ENCODE measurements at places on chromosomes 4 and X.

DNA sequence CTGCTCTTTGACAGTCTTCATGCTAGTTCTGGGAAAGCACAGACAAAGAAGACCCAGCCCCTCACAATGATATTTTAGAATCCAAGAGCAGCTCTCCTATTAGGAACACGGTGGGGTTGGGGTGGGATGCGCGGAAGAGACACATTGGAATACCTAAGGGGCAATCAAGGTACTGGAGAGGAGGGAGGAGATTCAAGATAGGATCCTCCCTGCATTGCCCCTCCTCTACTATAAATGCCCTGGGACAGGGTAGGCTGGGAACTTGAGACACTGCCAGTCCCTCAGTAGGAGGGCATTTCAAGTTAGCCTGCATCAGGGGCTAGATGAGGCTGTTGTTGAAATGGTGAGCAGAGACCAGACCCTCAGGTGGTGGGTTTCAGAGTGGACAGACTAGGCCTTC lies 5.1 kb downstream of the MAGEB17 start:
- DNase-seq: no peak

DNA sequence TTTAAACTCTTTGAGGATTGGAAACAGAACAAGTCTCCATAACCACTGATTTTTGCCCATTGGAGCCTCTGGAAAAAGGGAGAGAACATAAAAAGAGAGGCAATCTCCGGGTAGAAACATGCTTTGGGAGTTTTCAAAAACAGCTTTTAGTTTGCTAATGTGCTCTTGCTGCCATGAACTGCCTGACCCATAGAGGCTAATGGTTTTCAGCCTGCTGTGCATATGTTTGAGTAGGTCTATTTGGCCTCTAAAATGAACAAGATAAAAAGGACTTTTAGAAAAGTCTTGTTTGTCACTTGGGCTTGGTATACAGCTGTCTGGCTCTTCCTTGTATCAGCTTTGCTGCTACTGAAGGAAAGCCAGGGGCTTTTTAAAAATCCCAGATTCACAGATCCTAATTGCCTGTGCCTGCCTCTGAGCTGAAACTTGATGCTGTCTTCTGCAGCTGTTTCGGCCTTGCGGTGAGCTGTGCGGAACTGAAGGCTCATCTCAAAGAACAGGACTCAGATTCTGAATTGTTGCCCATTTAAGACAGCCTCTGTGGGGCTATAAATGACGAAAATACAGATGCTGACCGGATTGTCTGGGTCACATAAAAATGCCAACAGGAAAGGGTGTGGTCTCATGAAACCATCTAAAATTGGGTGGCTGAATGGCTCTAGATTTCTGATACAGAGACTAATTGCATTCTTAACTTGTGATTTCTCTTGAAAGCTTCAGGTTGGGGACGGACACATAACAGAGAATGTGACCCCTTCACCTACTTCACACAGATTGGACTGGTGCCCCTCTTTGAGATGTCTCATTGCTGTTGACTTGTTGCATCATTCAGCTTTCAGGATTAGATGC lies 18.4 kb upstream of the ZNF41 start:
- DNase-seq: no peak

DNA sequence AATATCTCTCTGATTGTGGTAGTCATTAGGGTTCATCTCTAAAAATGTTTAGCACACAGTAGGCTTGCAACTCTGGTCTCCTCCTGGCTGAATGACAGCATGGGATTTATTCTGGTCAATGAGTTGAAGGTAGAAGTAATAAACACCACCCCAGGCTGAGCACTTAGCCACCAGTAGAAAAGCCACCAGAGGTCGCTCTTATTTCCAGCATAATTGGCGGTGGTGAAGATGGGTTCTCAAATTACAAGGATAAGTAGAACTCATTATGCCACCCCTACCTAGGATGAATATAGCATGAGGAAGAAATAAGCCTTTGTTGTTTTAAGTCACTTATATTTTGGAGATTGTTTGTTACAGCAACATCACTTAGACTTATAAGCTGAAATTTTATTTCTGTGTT lies 302.7 kb downstream of the GPM6A start:
- DNase-seq: no peak

GRCh38 chr4:147057611-147058190 lies 112.0 kb upstream of the TTC29 start:
- no peak for DNase-seq

DNA sequence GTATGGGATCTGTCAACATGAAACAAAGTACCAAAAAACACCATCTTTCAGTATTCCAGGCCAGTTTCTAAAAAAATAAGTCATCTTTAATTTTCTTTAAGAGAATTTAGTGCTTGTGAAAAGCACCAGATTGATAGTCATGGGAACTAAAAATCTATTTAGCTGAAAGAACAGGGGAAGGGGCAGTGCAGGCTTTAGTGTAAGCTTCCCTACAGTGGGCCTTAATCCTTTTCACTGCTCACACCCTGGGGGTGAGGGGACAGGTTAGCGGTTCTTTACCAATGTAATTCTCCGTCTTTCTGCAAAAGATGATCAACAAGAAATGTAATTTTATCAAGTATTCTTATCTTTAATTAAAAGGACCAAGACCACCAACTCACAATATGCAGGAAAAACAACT lies 47.1 kb downstream of the CHIC2 start:
- DNase-seq: no peak

GRCh38 chrX:51894697-51895336 lies 1.4 kb downstream of the MAGED1 start:
- no peak for DNase-seq

DNA sequence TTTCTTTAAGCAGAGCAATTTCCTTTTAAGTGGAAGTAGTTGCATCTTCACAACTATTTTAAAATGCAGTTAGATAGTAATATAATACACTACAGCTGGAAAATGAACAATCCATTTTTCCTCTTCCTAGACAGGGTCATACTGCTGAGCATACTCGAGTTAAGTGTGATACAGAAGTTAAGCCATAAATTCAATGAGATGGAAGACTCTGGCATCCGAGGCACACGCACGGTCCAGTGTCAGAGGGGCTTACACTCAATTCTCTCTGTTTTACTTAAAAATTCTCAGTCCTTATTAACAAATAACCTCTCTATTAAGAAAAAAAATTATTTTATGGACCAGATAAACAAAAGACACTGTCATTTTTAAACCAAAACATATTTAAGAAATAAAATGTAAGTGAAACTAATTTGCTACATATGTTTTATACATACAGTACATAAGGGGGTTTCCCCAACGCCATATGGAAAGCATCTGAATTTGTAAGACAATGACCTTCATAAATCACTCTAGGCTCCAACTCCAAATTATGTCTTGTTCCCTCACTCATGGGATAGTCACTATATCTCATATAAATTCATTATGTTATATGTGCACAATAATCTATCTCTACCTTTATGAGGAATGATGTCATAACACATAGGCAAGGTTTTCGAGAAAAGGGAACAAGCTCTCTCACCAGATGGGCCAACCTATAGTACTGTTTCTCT lies 315.3 kb downstream of the PAPSS1 start:
- no peak for DNase-seq

DNA sequence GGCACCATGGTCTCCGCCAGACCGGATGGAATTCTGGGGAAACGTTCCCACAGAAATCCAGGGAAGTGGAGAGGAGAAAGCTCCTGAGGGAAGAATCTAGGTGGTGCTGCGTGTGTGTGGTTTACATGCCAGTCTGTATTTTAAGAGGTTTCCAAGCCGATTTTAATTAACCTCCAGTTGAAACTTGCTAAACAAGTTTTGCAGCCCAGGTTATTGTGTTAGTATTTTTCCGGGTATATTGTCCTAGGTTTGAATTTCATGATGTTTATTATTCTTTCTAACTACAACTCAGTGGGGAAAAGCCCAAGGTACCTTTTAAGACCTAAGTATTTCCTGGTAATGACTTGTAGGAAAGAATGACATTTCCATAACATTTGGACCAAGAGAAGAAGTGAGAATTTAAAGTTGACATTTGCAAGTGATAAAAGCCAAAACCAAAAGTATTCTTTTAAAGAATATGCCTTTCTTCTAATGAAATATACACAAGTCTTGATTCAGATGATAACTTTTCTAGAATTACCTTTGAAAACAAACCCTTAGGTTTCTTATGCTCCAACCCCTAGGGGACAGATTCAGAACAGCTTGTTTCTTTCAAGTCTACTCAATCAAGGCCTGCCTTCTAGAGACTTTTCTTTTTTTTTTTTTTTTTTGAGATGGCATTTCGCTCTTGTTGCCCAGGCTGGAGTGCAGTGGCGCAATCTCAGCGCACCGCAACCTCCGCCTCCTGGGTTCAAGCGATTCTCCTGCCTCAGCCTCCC lies 14.6 kb downstream of the SAT1 start:
- no peak for DNase-seq

DNA sequence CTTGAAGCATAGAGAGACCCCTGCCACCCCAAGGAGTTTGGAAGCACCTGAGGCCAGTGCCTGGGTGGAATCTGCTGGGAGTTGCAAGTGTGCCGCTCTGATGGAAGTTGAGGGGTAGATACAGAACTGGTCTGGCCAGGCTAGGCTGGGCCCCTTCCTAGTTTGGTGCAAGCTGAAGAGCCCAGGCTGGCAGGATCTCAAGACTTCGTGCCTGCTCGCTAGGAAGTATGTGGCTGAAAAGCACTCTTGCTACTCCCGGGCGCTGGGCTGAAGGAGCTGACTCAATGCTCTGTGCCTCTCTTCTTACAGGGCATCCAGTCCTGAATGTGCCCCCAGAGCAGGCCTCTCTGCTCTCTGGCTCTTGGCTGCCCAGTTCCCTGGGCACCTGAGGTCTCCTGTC lies 51.7 kb upstream of the PJA1 start:
- DNase-seq: no peak

GRCh38 chr4:109721033-109721432 lies 8.8 kb downstream of the PLA2G12A start:
- no peak for DNase-seq

GRCh38 chrX:122907375-122907774 lies 276.7 kb upstream of the GRIA3 start:
- no peak for DNase-seq

DNA sequence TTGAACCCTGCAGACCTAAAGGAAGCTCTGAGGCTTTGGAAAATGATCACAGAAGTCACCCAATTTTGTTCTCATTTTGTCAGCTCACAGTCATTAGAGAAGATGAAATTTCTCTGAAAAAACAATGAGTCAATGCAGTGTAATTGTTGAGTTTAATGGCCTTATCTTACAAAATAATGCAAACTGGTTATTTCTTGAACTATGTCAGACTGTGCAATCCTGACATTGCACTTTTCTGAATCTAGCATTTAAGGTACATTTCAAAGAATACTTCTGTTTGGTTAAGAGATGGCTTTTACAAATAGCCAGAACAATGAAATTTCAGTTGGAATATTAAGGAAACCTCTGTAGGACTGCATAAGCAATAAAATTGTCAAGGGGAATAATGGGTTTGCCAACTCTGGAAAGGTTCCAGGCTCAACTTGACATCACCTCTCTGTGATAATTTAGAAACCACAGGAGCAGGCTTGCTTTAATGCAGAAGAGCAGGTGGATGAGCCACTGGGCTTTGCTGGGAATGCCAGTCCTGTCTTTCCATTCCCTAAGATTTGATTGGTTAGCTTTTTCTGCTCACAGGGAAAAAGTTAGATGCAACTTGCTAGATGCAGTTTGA lies 222.8 kb downstream of the FRMPD4 start:
- DNase-seq: no peak

- DNase-seq: no peak
Observed at GRCh38 chrX:120260369-120260768, 9.8 kb downstream of the ZBTB33 start.

GRCh38 chr4:147163311-147163710 lies 217.6 kb upstream of the TTC29 start:
- DNase-seq: no peak

DNA sequence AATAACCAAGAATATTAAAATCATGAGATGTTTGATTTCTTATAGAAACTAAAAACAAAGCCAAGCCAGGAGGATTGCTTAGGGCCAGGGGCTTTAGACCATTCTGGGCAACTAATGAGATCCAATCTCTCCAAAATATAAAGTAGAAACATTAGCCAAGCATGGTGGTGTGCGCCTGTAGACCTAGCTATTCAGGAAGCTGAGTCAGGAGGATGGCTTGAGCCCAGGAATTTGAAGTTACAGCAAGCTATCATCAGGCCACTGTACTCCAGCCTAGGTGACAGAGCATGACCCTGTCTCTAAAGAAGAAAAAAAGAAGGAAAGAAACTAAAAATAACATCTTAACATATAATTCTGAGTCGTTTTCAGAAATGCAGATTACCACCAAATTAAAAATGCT lies 96.7 kb downstream of the NAF1 start:
- no peak for DNase-seq

DNA sequence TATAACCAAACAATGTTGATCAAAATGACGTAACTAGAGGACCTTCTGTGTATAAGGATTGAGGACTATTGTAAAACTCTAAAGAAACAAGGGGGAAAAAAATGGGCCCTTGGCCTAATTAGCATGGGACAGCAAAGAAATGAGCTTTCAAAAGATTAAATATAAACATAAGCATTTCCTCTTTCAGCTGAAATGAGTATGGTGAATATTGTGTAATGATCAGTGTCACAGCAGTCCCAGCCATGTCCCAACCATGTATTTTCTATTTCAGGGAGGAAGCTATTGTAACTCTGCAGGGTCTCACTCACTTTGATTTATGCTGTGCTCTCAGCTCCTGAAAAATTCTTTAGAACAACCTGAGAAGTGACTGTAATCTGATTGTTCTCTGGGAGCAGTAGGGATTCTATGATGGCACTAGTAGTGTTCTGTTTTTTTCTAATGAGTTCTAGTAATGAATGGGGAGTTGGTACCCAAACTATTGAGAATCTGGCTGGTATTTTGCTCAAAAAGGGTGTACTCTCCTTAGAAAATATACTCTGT lies 25.8 kb downstream of the ANXA10 start:
- DNase-seq: no peak

- no peak for DNase-seq
Observed at GRCh38 chrX:70446380-70447350, 2.0 kb downstream of the DLG3 start.

DNA sequence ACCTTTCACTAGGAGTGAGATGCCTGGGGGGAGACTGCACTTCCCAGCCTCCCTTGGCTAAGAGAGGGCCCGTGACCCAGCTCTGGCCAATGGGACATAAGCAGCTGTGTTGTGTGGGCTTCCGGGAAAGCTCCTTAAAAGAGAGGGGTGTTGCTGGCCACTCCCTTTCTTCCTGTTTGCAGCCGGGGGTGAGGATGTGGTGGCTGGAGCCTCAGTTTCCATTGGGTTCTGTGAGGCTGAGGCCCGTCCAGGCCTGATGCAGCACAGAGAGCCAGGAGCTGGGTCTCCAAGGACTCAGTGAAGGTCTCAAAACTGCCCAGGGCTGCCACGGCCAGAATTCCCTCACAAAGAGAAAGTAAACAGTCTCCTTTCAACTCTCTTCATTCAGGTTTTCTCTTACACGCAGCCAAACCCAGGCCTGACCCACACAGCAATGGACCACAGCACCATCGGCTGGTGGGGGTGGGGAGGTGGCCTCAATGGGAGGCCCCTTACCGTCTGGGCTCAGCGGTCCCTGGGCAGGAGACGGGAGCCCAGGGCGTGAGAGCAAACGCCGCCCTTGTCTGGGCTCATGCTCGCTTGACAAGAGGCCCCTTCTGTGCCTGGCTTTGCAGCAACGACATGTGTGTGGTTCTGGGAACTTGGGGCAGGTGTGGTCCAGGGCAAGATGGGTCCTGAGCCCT lies 6.6 kb downstream of the NKX1-1 start:
- DNase-seq: no peak

- DNase-seq: no peak
Observed at GRCh38 chr4:100061835-100062234, 111.8 kb upstream of the H2AZ1 start.
